Activated gamma-delta T cell (primary cell): ENCODE measurements at places on chromosomes 2 and 18.

GRCh38 chr2:202361108-202361507 lies 15.0 kb upstream of the BMPR2 start:
- DNase-seq = no peak

DNA sequence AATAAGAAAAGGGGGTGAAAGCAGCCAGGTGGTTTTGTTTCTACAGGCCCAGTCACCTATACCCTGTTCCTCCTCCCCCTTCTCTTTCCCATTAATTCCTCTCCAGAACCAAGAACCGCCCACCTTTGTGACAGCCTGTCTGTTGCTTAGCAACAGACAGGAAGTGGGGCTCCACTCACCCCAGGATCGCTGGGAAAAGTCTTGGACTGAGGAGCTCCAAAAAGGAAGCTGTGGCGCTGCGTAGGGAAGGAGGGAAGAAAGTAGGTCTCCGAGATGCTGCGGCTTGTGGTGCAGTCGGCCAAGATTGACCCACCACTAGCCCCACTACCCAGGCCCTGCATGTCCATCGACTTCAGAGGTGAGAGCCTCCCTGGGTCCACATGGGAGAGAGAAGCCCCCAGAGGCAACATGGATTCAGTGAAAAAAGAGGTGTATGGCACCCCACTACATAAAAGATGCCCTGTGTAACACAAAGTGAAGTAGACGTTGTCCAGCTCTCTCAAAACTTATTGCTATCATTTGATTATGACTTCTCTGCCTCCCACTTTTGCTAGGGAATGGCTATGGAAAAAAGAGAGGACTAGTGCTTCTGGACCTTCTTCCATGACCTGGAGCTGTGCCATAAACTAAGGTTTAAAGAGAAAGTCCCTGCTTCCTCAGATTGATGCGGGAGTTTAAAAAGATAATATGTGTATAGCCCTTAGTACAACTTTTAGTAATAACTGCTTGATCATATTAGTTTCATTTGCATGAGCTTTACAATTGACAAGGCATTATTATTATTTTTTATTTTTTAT lies at the start of gene FER1L5:
Gene FER1L5, plus strand, starts transcription at position 201 of the 797 bp plus-strand sequence. Its CDS starts 73 bp downstream, at position 274.
- DNase-seq = no peak

DNA sequence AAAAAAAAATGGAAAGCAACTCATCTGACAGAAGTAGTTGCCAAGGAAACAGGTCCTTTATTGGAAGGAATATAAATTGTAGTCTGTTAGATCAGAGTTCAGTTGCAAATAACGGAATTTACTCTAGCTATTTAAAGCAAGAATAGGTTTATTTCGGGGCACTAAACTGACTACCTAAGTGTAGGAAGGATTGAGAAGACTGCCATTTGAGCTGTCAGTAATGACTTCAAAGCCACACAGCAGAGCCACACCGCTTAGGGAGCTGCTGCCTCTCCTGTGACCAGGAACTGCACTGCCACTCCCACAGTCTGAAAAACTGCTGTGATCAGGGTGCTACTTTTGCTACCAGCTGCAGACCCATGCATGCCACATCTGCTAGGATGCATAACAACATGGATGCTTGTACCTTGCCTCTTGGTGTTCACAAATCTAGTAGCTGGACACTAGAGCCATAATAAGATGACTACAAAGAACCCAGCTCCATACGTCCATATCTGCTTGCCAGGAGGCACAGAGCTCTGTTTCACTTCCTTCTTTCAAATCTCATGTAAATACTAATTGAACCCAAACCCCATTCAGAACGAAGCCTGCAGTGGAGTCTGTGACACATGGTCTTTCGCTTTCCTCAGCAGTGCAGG lies 2.2 kb downstream of the DSG2 start:
- DNase-seq = no peak

DNA sequence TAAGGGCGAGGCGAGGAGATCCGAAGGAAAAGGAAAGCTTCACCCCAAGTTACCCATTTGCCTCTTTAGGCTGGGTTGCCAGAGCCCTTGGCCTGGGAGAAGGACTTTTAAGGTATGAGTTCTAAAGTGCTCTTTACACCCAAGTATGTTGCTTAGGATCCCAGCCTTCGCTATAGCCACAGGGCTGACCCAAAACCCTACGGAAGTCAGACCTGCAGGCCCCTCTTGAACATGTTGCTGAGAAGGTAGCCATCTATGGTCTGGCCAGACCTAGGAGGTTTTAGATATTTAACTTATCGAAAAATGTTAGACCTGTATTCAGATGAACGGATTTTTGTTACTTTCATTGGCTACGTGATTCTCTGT lies 95.4 kb downstream of the PMS1 start:
- no peak for DNase-seq

GRCh38 chr2:129347486-129348217 lies 631.8 kb upstream of the RAB6C start:
- DNase-seq = no peak

GRCh38 chr2:113198790-113199612 lies 25.2 kb downstream of the PSD4 start:
- DNase-seq = peak; percentile 45

DNA sequence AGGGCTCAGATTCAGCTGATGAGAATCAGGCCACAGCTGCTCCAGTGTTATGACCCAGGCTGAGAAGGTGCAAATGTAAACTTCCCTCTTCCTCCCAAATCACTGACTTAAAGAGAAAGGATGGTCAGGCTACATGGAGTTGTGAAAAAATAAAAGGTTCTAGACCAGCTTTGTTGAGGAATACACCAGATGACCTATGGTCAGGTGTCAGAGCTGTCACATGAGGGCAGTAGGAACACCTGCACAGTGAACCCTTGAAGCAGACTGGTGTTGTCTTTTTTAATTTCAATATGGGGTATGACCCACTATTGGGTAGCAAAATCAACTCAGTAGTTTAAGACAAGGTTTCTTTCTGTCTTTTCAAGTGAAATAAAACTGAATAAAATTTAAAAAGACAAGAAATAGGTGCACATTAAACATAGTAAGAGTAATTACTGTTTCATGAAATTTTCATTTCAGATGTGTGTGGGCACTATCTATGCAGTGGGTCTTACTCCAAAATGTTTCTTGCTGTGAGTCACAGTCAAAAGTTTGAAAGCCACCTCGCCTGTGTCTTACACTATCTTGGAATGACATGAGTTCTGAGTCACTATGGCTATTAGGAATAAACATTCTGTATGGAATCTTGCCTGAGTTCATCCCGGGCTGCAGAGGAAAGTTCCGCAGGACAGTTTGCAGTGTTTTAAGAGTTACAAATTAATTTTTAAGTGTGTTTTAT lies 83.6 kb downstream of the ACVR1 start:
- DNase-seq = no peak

DNA sequence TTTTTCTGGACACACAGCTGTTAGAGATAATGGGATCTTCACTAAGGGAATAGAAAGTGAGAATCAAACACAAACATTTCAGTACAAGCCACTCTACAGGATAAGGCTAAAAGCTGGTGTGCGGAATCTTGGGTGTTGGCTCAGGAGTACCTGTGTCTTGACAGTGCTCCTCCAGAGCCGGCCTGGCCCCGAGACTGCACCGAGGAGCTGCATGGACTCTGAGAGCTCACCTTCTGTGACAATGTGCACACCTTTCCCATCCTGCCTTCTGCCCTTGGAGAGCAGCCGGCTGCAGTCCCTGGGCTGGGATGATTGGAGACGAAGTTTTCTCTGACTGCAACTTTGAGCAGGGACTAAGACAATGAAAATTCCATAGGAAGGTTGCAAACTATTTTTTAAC lies 89.1 kb downstream of the TMEM182 start:
- no peak for DNase-seq

GRCh38 chr2:118921646-118922045 lies 20.3 kb upstream of the MARCO start:
- DNase-seq = no peak

GRCh38 chr2:195782156-195782555 lies 125.1 kb downstream of the SLC39A10 start:
- no peak for DNase-seq

DNA sequence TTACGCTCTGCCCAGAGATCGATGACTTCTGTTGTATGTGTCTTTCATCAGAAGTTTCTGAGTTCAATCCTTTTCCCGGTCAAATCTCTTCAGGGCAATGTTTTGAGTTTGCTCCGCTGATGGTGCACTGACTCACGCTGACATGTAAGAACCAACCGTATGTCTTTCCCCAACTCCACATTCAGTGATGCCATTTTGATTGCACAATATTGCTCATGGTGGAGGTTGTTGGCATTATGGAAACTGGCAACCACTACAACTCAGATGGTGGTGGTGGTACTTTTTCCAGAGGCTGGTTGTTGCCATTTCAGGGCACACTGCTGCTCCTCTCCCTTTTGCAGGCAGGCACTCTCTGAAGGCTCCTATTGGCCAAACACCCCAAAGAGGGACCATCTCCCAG lies 751.5 kb downstream of the DCDC2C start:
- no peak for DNase-seq

GRCh38 chr2:69017835-69018234 lies 4.9 kb downstream of the ANTXR1 start:
- no peak for DNase-seq

- no peak for DNase-seq
Observed at GRCh38 chr18:1468550-1468949, 563.9 kb downstream of the ADCYAP1 start.

- DNase-seq = no peak
Observed at GRCh38 chr2:20012032-20012281, 511 bp downstream of the MATN3 start.

GRCh38 chr2:230269715-230270114 lies 44.2 kb downstream of the SP140 start:
- no peak for DNase-seq

GRCh38 chr2:188664416-188664815 lies 309.8 kb upstream of the COL3A1 start:
- DNase-seq = no peak

DNA sequence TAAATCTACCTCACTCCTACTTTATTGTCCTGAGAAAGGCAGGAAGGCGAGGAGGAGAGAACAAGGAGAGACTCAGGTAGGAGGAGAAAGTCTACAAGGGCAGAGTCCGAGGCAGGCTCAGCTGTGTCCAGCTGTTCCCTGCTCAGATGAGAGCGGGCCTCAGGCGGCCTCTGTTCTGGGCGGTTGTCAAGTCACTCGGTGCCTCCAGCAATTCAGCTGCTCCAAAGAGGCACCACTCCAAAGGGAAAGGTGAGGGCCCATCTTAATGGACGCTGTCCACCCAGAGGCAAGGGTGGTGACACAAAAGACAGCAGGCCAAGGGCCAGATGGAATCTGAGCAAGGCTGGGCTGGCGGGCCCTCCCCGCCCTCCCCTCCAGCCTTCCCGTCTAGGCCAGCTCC lies 101.4 kb upstream of the EPAS1 start:
- DNase-seq = no peak

- no peak for DNase-seq
Observed at GRCh38 chr2:4300616-4301015, 597.2 kb downstream of the DCDC2C start.

GRCh38 chr18:9095297-9096006 lies 7.0 kb upstream of the NDUFV2 start:
- no peak for DNase-seq

GRCh38 chr2:72126186-72127100 lies 21.2 kb downstream of the CYP26B1 start:
- no peak for DNase-seq

GRCh38 chr2:42450136-42450535 lies 43.6 kb downstream of the KCNG3 start:
- DNase-seq = no peak

- no peak for DNase-seq
Observed at GRCh38 chr18:47964053-47964452, 33.6 kb upstream of the SMAD2 start.

DNA sequence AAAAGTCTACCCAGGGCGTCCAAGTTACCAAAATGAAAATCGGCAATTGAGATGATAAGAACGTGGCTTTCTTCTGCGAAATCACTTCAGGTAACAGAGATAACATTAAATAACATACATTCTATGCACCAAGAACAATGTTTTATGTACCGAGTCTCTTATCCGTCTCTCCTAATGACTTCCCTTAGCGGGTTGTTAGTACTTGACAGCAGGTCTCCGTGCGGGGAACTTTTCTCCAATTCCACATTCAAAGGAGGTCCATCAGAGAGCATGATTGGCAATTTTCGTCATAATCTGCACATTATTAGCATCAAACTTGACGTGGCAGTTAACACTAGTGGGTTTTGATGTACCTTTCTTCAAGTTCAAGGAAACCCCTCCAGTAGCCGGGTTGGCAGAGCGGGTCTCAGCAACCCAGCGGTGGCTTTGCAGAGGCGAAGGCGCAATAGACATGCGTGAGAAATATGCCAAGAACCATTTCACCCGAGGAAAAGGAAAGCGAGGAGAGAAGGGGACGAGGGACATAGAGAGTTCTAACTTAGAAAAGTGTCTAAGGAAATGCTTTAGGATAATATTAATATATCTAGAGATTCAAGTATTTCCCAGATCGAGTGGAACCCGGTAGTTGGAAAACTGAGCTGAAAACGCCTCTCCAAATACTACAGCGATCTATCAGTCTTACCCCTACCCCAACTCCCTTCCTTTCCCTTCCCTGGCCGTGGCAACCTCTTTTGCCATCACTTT lies 5.0 kb downstream of the EVX2 start:
- no peak for DNase-seq

DNA sequence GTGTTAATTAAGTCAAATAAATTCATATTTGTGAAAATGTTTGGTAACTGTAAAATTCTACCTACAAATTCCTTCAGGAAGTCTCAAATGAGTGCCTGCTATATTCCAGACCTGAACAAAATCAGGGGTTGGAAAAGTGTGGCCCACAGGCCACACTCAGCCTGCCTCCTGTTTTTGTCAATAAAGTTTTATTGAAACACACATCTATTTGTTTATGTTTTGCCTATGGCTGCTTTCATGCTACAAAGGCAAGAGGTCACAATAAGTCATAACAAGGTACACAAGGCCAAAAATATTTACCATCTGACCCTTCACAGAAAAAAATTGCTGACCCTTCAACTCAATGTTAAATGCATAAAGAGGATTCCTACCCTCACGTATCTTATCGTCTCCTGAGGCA lies 581.7 kb downstream of the ARHGAP15 start:
- no peak for DNase-seq

DNA sequence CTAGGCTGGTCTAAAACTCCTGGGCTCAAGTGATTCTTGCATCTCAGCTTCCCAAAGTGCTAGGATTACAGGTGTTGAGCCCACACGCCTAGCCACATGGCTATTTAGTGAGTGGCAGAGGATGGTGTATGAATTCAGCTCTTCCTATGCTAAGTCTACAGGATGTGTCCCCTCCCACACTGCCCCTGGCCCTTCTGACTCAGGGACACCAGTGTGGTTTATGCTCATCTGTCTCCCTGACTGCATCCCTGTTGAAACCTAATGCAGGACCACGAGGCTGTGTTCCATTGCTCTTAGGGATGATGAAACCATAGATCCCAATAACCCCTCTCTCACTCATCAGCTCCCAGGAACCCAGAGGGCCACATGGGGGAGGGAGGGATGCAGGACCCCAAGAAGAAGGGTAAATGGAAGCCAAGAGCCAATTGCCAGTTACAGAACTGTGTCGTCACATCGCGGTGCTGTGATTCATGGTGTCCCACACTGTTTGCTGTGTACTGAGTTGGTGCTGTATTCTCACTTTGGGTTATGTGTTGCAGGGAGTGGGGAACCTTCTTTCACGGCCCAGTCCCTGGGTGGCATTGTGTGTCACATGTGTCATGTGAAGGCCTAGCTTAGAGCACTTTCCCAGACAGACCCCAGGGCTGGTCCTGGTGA lies 102.9 kb upstream of the HAAO start:
- DNase-seq = no peak
